GM04504 (cell line): ENCODE measurements at places on chromosomes 7 and 10.

GRCh38 chr10:80579849-80580637 lies 42.3 kb downstream of the SH2D4B start:
- no peak for DNase-seq

DNA sequence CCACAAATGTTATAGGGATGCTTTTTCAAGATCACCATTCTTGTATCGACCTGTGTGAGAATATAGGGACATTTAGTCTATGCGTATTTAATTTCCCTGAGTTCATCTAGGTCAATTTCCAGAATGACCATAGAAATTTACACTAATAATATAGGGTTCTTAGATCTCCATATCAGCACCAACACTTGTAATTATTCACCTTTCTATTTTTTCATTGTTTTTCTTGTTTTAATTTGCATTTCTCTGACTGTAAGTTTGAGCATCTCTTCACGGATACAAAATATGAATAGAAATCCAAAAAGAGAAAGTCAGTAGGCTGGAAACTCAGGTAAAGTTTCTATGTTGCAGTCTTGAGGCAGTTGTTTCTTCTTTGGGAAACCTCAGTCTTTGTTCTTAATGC lies 134.8 kb downstream of the CREB5 start:
- DNase-seq: no peak

GRCh38 chr10:12177642-12178041 lies 18.0 kb downstream of the NUDT5 start:
- no peak for DNase-seq

- DNase-seq: no peak
These were observed 18.8 kb downstream of the BMPR1A start for GRCh38 chr10:86775056-86775869.

GRCh38 chr10:85620807-85621206 lies 745.8 kb downstream of the GRID1 start:
- no peak for DNase-seq

- DNase-seq: no peak
These were observed 296.4 kb downstream of the ADARB2 start for GRCh38 chr10:1440897-1441296.

DNA sequence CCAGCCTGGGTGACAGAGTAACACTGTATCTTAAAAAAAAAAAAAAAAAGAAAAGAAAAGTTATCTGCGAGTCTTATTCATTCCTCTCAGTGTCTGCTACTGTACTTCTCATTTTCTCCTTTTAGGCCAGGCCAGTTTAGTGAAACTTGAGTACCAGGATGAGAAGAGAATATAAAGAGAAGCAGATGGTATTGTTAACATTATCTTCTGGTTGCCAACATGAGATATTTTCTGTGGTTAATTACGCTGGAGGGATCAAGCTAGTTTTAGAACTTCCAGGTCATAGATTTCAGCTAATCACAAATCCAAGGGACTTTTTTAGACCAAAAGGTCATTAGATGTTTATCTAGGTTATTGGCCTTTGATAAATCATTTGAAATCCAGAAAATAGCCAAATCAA lies 252.6 kb upstream of the SMIM30 start:
- no peak for DNase-seq

DNA sequence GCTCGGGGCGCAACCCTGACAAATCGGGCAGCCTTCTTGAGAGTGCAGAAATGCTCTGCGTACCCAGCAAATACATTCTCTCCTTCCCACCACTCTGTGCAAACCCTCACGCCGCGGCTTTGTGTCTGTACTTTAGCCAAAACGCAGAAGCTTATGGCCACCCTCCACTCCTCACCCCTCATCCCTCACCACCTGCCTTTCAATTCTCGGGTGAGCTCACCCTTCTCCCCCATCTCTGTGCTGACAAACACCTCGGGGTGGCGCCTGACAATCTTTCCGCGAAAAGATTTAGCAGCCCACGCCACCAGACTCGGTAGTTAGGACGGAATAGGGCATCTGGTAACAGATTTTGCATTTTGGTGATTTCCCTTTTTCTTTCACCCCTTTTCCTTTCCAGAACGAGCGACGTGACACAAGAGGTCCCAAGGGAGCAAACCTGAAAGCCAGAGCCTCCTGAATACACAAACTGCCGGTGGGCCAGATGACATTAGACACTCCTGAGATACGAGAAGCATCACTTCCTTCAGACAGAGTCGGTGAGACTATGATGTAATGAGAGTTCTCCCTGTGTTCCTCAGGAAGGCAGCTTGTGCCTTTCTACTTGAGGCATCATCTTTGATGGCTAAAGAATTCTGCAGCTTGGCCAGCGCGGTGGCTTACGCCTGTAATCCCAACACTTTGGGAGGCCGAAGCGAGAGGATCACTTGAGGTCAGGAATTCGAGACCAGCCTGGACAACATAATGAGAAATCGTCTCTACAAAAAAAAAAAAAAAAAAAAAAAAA lies 671 bp upstream of the ATAD1 start:
- no peak for DNase-seq

DNA sequence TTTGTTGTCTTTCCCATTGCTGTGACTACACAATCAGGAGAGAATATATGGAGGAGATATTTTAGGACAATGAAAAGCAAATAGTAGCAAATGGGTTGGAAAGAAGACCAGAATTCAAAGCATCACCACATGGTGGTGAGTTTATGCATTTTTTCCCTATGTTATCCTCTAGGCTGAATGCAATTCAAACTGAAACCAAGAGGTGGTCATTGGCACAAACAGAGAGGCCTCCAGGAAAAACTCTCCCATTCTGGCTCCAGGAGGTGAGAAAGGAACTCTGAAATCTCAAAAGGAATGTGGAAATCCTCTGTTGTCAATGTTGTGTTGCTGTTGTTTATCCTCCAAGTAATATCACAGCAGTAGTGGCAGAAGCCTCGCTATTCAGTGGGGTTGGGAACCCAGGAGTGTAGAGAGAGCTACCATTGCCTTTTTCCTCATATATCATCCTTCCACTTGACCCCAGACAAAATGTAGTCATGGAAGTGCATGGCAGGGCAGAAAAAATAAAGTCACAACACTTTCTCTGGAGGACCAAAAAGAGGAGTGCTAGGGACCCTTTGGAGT lies 819.1 kb downstream of the GRID1 start:
- DNase-seq: no peak

- DNase-seq: no peak
These were observed 65.6 kb upstream of the ADO start for GRCh38 chr10:62738916-62739315.

DNA sequence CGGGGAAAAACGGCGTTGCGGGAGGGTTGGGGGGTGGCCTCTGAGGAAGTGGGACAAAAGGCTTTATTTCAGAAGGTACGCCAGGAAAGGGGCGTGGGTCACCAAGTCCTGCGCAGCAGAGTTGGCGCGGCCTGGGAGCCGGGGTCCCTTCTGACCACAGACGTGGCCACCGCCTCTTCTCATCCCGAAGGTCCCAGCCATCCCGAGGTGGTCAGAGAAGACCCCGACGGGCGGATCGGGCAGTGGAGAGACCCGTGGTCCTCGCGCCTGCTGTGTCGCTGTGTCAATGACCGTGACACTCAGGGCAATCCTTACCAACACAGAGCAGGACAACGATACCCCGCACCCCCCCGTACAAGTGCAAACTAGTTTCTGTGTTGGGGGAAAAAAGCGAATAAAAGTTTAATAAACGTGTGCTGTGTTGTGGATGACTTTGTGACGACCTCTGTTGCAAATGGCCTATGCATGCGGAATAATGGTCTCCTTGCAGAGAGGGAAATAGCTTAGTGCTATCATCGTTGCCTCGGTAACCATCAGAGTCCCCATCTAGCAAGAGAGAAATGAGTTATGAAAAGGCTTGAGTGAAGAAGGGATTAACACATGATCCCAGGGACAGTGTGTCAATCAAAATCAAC lies 19.4 kb upstream of the GATA3 start:
- no peak for DNase-seq

GRCh38 chr7:114802632-114803031 lies 119.3 kb upstream of the MDFIC start:
- no peak for DNase-seq

- no peak for DNase-seq
These were observed 139.0 kb downstream of the HERPUD2 start for GRCh38 chr7:35555934-35556333.

GRCh38 chr7:3897430-3898372 lies 596.6 kb downstream of the SDK1 start:
- DNase-seq: peak; percentile 0

DNA sequence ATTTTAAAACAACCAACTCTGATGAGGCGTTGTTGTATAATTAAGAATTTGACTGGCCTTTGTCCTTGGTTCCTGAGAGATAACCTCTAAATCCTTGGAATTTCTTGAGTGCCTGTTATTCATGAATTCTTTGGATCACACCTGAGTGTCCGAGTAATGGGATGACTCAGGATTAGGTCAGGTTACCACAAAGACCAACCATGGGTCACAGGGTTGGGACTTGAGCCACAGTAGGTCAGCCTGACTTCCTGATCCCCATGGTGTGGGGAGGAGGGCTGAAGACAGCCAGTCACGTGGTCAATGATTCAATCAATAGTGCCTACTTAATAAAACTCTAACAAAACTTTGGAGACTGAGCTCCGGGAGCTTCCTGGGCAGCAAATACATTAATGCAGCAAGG lies 192.5 kb downstream of the GFRA1 start:
- DNase-seq: no peak

DNA sequence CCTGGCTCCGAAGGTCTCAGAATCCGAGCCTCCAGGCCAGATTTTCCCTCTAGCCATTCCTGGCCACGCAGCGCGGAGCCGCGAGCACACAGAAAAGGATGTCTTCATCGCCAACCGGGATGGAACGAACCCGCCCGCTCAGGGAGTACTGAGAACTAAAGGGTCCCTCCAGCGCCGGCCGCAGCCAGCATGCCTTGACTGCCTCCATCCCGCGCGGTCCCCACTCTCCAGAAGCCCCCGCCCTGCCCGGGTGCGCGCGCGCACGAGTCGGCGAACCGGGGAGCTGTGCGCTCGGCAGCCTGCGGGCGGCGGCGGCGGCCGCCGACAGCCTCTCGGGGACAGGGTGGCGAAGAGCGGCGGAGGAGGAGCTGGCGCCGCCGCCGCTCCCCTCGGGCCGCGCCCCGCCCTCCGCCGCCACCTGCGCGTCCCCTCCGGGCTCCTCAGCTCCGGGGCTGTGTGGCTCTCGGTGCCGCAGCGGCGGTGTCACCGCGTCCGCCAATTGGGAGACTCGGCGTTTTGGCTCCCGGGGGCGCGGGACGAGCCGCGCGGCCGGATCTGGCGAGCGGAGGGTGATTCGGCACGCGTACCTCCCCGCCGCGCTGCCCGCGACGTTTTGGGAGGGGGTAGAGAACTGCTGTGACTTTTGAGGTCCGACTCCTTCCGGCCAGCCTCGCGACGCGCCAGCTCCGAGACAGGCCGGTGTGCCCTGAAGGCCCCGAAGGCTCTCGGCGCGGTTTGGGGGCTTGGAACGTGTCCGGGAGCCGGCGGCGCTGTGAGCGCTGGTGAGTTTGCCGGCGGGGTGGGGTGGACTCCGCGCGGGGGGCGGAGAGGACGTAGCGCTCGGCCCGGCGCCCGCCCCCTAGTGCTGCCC lies 453 bp upstream of the GALNT17 start:
- no peak for DNase-seq

GRCh38 chr10:34978080-34978479 lies 112.1 kb downstream of the CUL2 start:
- DNase-seq: no peak

GRCh38 chr10:52400562-52400961 lies 86.5 kb downstream of the DKK1 start:
- no peak for DNase-seq

DNA sequence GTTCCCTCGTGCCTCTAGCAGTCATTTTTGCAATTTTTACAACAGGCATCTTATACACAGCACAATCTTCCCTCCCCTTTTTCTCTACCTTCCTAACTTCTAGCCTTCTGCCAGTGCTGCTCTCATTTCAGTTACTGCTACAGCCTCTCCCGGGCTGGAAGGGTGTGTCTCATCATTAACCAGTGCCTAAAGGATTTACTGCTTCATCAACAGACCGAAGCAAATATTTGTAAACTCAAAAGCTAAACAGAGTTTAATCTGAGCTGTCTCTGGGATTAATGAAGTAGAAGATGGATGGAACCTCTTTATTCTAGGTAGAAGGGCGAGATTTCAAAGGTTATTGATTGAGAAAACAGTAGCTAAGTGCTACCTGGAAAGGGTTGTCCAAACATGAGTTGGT lies 94.3 kb downstream of the PRPF18 start:
- no peak for DNase-seq

DNA sequence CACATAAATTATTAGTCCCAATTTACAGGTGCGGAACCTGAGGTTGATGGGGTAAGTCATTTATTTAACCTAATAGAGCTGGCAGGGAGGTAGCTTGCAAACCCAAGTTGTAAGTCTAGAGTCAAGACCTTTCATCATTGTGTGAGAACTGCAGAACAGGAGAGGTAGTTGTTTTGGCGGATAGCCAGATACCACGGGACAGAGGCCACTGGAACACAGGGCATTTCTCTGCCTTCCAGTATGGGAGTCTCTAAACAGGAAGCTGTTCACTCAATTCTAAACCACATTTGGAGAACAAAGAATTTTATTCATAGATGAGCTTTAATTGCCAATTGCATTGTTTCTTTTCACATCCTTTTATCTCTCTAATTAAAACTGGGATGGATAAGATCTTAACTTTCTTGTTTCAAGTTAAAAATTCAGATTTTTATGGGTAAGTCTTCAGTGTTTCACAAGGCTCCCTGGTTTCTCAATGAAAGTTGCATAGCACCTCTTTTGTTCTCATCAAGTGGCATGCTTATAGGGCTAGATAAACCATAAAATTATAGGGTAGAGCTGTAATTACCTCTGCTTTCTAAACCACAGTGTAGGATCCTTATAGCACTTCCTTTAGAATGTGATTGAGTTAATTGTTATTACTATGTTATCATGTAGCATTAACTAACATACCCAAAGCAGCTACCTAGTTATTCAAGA lies 489.0 kb downstream of the GATA3 start:
- no peak for DNase-seq

DNA sequence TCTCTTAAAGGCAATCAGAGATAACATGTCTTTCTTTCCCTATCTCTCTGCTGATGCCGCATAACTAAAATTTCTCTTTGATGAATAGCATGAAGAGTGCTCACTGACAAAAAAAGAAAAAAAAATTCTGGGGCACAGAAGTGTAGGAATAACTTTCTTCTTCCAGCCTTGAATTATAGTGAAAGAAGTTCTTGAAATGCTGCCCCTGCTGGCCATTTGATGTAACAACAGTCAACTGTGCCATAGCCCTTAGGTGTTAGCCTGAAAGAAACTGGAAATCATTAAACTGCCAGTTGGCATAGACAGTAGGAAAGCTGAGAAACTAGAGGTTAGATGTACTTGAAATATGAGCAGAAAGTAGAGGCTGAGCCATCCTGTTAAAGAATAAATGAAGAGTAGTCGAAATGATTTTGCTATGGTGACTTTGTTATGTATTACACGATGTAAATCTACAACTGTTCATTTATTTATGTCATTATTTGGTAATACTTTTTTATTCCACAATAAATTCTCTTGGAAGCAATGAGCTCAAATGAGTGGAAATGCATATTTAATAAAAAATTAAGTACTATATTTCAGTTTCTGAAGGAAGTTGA lies 48.3 kb upstream of the FAM171A1 start:
- DNase-seq: no peak
